ENCODE measurements at places on chromosomes 3 and 15.

DNA sequence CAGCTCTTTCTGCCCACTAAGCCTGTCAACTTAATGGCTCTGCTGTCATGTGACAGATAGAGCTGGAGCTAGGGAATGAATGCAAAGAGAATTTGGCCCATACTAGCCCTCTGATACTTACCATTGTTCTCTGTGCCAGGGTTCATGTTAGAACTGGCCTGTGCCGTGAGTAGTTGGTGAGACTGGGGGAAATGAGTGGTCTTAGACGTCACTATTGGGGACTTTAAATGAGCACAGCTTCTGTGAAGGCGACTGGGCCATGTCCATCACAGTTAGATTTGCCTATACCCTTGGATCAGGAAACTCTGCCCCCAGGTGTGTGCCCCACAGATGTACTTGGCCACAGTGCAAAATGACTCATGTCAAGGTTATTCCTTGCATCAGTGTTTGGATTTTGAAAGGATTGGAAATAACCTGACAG, 124.9 kb downstream of the PTPRG start:
- no peak for DNase-seq

- no peak for DNase-seq
Observed at GRCh38 chr3:188062216-188062615, 91.7 kb upstream of the LPP start.

- no peak for DNase-seq
Observed at GRCh38 chr15:72492733-72493132, 18.6 kb downstream of the ARIH1 start.

DNA sequence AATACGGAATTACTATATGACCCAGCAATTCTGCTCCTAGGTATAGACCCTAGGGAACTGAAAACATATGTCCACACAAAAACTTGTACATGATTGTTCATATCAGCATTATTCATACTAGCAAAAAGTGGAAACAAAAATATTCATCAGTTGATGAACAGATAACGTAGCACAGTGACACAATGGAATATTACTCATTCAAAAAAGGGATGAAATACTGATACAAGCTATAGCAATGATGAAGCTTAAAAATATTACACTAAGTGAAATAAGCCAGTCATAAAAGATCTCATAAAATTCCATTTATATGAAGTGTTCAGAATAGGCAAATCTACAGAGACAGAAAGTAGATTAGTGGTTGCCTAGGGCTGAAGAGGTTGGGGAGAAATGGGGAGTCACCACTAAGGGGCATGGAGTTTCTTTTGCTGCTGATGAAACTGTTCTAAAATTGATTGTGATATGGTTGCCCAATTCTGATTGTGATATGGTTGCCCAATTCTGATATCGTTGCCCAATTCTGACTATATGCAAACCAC, 10.5 kb downstream of the C15orf61 start:
- no peak for DNase-seq

DNA sequence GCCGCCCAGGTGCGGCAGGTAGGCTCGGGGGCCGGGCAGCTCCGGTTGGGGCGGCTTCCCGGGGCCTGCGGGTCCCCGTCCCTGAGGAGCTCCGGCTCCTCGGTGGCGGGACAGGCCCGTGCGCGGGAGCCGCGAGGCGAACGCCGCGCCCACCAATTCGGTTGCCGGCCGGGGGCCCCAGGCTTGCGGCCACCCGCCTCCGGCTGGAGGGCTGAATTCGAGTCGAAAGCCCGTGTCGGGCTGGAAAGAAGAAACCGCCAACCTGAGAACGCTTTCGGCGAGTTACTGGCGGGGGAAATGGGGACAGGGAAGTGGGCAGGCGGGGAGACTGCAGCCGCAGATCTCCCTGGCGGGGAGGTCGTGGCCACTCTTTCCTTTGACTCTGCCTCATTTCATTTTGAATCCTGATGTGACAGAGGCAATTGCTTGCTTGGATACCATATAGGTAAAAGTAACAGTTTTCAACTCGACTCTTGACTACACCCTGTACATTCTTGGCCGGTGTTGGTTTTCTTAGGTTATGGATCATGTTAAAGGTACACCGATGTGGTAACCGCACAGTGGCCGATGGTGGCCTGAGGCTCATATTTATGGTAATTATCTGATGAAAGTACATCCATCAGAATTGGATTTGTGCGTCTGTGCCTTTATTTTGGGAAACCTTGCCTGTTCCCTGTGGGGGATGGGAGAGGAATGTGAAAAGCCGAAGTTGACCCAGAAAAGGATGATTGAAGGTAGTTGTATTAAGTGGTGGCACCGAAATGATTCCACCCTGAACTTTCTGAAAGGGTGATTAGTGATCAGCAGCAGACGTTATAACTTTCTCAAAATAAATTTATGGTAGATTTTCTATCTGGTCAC, 1.7 kb downstream of the B3GNT5 start:
- no peak for DNase-seq

- DNase-seq: no peak
Observed at GRCh38 chr3:179513862-179514261, 48.9 kb upstream of the ACTL6A start.

- no peak for DNase-seq
Observed at GRCh38 chr3:127172781-127173515, 20.0 kb upstream of the PRR23E start.

GRCh38 chr15:36977659-36978058, 122.7 kb downstream of the MEIS2 start:
- no peak for DNase-seq

DNA sequence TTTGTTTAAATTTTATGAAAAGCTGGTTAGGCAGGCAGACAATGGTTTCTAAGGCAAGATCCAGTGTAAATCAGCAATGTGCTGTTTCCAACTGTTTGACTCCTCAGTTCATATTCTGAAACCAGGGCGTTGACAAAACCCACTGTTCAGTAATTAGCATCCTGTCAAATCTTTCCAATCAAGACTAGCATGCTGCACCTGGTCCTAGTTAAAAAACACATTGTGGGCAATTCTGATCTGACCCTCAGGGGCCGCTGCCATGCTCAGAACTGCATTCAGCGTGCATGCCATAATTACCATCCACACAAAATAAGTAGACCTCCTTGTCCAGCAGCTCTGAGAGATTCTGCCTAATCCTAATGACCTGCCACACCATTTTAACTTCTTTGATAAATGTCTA, 20.9 kb upstream of the RBP1 start:
- DNase-seq: no peak

DNA sequence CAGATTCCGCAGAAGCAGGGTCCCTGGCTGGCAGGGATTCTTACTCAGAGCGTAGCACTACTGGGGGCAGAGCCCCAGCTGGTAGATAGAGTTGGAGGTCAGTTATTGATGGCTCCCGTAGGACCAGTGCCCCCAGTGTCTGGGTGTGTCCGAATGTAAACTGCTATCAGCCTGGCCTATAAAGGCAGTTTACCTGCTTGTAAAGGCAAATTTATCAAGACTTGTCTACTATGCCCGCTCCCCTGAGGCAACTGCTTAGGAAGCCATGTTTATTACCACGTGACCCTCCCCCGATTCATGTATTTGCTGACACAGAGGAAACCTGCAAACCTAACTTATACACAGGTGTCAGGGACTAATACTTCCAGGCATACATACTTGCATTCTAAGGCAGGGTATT, 607 bp upstream of the PPP1R14D start:
- no peak for DNase-seq

GRCh38 chr3:104961851-104962250, 404.9 kb upstream of the ALCAM start:
- peak; percentile 1 for DNase-seq

DNA sequence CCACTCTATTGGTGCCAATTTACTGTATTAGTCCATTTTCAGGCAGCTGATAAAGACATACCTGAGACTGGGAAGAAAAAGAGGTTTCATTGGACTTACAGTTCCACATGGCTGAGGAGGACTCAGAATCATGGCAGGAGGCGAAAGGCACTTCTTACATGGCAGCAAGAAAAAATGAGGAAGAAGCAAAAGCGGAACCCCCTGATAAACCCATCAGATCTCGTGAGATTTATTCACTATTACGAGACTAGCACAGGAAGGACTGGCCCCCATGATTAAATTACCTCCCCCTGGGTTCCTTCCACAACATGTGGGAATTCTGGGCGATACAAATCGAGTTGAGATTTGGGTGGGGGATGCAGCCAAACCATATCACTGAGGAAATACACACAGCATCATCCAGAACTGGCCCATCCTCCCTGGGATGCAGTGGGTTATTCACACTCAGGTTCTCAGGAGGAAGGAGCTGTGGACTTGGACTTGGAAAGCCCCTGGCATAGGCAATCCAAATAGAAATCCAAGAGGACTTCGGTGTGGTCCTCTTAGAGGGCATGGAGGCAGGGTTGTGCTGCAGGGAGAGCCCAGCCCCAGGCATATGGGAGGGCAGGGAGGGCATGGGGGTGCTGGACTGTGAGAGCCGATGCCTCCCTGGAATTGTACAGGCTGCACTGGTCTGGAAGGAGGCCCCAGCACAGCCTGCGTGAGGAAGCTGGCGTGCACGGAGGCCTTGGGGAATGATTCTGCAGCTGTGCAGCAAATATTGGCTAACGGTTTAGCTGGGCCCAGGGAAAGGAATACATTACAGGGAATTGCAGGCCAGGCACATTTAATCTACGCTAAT, 62.9 kb downstream of the EFCAB12 start:
- no peak for DNase-seq

- DNase-seq: no peak
Observed at GRCh38 chr3:186235554-186235953, 126.5 kb downstream of the DGKG start.

DNA sequence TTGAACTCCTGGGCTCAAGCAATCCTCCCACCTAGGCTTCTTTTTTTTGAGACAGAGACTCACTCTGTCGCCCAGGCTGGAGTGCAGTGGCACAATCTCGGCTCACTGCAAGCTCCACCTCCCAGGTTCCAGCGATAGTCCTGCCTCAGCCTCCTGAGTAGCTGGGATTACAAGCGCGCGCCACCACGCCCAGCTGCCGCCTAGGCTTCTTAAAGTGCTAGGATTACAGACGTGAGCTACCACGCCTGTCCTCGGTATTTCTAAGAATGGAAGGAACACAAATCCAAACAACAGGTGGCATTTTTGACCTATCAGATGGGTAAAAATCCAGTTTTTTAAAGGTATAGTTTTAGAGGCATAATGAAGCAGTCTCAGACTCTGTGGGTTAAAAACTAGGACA, 113.8 kb downstream of the ANP32A start:
- no peak for DNase-seq

- no peak for DNase-seq
Observed at GRCh38 chr15:38069511-38070011, 135.1 kb downstream of the TMCO5A start.

DNA sequence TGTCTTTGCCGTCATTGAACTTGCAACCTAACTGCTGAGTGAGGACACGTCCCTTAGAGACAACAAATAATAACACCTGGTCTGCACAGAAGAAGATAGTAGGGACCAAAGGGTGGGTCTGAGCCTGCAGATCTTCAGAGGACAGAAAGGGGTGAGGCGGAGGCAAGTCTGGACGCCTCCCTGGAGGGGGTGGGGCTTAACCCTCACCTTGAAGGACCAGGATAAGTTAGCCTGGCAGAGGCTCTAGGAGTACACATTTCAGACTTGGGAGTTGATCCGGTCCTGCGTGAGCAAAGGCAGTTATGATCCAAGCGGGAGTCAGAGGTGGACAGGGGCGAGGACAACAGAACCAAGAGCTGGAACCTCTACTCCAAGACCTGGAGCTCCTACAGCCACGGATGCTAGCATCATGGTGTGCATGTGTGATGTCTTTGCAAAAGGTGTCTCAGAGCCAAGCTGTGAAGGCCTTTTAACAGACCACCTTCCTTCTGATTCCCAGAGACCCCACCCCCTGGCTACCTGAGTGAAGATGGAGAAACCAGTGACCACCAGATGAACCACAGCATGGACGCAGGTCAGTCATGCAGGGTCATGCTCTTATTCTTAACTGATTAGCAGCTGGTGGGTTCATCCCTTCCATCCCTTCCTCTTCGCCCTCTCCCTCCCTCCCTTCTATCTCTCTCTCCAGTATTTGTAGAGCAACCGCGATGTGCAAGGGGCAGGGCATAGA, 88.0 kb downstream of the AAGAB start:
- no peak for DNase-seq

DNA sequence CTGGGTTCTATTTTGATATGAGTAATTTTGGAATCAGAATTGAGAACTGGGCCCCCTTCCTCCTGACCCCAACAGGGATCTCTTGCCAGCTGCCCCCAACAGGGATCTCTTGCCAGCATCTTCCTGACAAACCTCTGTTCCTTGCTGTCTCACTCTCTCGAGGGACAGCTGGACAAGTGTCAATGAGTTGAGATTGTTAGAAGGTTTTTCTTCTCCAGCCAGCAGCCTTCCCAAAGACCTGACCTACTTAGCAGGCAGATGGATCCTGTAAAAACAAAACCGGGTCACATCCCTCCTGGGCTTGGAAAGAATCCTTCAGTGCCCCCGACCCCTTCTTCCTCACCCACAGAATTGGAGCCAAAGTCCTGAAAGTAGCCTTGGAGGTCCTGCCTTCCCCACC, 21.6 kb downstream of the LIMD1 start:
- peak; percentile 40 for DNase-seq

DNA sequence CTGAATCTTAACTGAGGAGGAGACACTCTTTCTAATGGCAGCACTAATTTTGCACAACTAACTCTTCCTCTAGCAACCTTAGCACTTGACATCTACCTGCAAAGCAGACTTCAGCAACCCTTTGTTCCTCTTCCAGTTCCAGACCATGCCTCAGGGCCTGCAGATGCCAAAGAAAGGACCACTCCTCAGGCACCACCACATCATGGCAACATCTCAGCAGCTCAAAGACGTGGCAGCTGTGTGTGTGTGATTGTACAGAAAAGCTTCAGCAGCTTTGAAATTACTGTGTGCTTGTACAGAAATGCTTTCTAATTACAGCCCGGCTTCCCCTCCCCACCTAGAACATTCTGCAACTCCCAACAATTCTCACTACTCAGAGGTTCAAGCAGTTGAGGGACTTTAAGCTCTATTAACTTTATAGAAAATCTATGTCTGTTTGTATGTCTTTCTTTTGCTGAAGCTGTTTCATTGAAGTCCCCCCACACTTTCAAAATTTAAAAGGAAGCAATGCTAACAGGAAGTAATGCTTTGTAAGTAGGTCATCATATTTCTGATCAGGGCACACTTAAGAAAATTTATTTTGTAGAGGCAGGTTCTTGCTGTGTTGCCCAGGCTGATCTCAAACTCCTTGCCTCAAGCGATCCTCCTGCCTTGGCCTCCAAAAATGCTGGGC, 115.2 kb downstream of the CD47 start:
- DNase-seq: no peak

DNA sequence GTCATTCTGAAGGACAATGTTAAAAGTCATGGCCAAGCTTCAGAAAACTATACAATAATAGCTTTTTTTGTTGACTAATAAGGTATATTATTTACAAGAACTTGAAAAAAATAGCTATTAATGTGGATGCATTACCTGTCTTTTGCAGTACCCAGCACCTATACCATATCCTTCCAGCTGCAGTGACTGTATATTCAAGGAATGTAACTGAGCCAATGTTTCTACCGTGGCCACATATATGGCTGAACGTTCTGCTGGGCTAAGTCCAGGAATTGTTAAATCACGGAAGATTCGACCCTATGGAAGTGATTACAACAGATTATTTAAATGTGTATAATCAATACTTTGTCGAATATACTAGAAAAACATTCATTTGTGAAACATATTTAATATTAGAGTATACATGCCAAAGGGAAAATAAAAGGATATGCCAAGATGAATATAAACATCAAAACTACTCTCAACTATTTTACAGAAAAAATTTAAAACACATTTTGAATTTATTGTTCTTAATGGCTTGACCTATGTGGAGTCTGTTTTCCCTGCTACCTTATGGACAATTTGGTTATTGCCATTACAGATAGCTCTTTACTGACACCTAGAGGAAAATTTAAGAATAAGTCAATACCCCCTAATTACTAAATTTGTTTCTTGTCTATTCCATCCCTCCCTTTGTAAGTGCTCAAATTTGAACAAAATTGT, 17.6 kb downstream of the ACAD11 start:
- peak; percentile 4 for DNase-seq
